Femur (tissue), 1 donor: ENCODE measurements at places on chromosomes 11 and 22.

- no peak for DNase-seq
Measured at GRCh38 chr22:48968201-48968959, 859.3 kb downstream of the BRD1 start.

GRCh38 chr22:39589875-39590274, 19.3 kb downstream of the CACNA1I start:
- DNase-seq, result no peak

DNA sequence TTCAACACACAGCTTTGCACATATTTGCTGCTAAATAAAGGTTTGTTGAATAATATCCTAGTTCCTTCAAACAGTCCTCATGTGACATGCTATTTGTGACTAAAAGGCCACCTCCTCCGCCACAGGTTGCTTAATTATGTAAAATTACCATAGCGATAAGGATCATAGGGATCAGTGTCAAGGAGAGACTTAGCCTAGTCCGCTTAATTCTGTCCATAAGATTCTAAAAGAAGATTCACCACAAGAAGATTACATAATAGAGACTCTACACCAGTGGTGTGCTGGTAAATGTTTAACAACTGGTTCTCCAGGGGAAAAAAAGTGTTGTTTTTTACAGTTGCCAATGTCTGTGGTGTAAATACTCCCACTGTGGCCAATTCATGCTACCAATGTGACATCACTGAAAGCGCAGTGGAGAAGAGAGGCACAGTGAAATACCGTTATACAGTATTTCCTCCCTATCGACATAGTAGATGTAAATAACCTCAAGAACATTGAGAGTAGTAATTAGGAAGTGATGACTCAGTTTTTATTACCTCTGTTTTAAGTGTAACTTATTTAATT, 4.2 kb upstream of the CHRDL2 start:
- no peak for DNase-seq

DNA sequence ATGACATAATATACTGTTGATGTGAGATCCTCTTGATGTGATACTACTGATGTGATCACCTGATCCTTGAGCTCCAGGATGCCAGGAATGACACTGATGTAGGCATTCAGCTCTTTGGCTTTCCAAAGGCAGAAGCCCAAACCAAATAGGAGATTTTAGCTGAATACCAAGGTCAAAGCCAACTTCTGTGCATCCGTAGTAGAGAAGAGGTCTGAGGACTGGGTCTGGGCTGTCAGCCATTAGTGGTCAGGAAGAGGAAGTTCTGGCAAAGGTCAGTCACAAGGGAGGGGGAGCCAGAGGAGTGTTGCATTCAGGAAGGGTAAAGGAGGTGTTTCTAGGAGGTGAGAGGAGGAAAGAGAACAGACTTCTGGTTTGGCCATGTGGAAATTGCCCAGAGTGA, 53.4 kb upstream of the PARVG start:
- no peak for DNase-seq

DNA sequence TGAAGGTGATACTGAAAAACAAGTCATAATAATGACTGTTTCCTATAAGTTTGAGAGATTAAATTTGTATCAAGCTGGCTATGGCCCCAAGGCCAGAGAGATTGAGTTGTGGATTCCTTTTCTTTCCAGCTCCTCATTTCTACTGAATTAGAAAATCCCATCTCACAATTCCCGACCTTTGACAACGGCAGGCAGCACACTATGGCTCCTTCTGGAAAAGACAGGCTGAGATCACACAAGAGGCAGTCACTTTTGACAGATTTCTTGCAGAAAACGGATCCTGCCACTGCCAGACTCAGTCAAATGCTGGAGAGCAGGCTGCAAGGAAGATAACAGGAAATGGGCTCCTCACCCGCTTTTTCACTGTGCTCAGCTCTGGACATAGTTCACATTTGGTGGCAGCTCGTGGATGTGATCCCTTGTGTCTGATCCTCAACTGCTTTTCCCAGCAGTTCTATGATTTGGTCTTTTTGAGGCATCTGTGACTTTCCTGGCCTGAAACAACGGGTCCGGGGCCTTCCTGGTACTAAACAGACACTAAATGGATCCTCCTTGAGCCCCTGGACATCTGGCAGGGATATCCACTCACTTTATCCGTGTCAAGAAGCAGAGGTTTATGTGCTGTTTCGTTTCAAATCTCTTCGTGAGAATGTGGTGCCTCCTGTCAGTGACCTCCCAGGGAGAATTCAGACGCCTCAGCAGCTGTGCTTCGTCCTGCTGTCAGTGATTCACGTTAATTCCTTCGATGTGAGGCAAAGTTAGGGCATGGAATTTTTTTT, 26.1 kb upstream of the RTL6 start:
- peak; percentile 14 for DNase-seq

DNA sequence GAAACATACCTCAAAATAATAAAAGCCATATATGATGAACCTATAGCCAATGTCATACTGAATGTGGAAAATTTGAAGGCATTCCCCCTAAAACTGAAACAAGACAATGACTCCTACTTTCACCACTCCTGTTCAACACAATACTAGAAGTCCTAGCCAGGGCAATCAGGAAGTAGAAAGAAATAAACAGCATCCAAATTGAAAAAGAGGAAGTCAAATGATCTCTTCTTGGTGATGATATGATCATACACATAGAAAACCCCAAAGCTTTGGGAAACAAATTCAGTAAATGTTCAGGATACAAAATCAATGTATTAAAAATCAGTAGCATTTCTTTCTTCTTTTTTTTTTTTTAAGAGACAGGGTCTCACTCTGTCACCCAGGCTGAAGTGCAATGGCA, 109.9 kb downstream of the DLG2 start:
- no peak for DNase-seq

DNA sequence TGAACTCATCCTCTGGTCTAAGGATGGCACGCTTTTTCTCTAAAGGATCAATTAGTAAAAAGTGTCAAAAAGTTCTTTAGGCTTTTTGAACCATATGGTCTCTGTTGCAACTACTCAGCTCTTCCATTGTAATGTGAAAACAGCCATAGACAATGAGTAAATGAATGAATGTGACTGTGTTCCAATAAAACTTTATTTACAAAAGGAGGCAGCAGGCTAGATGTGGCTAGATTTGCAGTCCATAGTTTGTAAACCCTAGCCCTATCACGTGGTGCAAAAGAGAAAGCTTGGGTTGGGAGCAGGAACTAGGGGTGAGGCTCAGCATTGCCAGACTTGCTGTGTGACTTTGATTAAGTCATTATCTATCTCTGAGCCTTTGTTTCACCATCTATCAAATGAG, 5.4 kb upstream of the NPAS4 start:
- DNase-seq, result no peak

- DNase-seq, result no peak
Measured at GRCh38 chr11:28009996-28010395, 98.0 kb downstream of the KIF18A start.

GRCh38 chr11:96622026-96622634, 232.3 kb downstream of the JRKL start:
- DNase-seq, result no peak

- peak; percentile 53 for DNase-seq
Measured at GRCh38 chr11:76756341-76756741, 26.8 kb upstream of the TSKU start.

GRCh38 chr11:106497822-106498221, 420.4 kb downstream of the AASDHPPT start:
- no peak for DNase-seq

DNA sequence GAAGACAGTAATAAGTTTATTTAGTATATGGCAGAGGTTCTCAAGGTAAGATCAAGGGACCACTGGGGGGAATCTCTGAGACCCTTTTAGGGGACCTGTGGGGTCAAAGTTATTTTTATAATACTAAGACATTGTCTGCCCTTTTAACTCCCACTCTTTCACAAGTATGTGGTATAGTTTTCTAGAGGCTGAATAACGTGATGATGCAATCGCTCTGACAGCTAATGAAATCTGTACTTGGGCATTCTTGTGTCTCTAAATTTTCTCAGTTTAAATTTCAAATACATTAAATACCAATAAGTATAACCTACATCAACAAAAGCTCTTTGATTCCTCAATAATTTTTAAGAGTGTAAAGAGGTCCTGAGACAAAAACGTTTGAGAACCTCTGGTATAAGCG, 147.9 kb downstream of the ATG16L2 start:
- DNase-seq, result no peak

GRCh38 chr11:100791860-100792259, 104.8 kb downstream of the ARHGAP42 start:
- DNase-seq, result no peak

DNA sequence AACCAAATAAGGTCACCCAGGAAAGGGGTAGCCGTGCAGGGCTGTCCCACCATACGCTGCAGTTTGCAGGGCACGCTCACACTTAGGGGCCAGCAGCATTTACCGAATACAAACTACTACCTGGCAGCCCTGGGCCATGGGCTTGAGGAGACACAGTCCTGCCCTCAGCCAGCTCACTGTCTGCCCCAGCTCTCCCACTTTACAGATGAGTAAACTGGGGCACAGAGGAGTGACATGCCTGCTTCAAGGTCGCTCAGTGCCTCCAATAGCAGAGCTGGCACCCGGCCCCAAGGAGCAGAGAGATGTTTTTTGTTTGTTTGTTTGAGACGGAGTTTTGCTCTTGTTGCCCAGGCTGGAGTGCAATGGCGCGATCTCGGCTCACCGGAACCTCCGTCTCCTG, 2.8 kb downstream of the FADS3 start:
- DNase-seq, result no peak

DNA sequence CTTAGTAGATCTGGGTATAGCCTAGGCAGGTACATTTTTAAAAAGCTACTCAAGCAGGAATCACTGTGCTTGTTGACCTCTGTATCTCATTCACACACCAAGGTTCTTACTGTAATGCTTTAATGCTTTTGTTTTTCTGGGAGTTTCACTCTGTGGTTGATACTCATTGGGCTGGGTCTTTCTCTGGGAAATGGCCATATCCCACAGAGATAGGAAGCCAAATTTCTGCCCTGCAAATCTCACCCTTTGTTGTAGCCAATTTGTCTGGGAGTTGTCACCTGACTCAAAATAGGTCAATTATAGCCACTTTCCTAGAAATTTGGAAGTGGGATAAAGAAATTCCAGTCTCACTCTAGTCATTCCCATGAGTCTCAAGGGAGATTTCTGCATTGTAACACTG, 195.8 kb upstream of the BDNF start:
- no peak for DNase-seq

DNA sequence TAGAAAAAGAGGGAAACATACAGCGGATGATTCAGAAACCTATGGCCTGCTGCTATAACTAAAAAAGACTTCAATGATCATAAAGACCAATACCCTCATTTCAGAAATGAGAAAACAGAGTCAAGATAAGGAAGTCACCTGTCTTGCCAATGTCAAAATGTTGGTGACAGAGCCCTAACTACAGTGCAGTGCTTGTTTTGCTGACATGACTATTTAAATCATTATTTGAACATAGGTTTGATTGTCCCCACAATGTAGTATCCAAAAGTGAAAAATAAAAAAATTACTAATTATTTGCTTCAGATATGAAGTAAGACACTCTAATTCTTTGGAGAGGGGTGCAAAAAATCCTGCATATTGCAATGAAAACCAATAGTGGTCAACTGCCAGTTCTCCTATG, 115.7 kb downstream of the SOX6 start:
- DNase-seq, result no peak

DNA sequence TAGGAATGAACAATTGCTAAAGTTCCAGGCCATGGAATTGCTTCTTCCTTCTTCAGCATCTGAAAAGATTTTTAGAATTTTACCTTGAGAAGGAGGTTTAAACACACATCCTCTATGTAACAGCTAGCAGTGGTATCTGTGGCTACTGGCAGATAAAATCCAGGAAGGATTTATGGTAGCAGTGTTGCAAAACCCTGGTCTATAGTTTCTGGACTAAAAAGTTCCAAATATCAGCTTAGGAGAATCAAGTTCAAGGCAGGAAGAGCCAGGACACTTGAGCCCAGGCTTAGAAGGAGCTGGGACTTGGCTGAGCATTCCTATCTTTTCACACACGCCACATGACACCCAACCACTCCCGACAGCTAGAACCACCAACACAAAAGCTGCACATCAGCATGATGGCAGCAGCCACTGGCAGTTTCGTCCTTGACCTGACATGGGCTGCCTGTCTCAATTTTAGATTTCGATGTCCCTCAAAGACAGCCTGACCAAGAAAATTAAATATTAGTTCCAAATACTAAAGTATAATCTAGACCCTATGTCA, 14.1 kb downstream of the LARGE2 start:
- DNase-seq, result no peak
